Type B pancreatic cell (in vitro differentiated cells): ENCODE measurements at places on chromosomes 1 and 21. TPM values are rescaled to one million over a fixed set of nuclear protein-coding genes. Genes with fewer than 3 reads are reported as not detected.

DNA sequence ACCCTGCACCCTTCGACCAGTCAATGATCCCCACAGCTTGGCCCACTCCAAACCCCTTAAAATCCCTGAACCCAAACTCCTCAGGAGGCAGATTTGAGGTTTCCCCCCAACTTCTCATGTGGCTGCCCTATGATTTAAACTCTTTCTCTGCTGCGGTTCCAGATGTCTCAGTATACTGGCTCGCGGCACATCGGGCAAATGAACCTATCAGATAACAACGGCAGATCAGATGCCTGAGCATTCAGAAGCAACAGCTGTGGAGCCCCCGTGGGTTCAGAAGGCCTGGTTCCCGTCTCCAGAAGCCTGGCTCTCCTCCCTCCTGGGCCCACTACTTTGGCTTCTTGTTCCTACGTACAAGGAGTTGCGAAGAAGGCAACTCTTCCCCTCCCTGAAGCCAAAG lies 43.3 kb upstream of the H6PD start:
- H3K27ac ChIP-seq, result no peak overlapping the region
- peaks cover 8% of the 10 kb centered on the region for H3K27me3 ChIP-seq
- H3K4me3 ChIP-seq, result no peak overlapping the region
- DNase-seq, result no peak
- peaks cover 6% of the 10 kb centered on the region for H3K36me3 ChIP-seq
- H3K4me1 ChIP-seq, result peaks cover 6% of the 10 kb centered on the region

GRCh38 chr1:180928331-180929230 lies 15.9 kb downstream of the KIAA1614 start:
- H3K36me3 ChIP-seq, result peaks cover 4% of the 10 kb centered on the region
- no peak overlapping the region for H3K27ac ChIP-seq
- DNase-seq, result no peak

DNA sequence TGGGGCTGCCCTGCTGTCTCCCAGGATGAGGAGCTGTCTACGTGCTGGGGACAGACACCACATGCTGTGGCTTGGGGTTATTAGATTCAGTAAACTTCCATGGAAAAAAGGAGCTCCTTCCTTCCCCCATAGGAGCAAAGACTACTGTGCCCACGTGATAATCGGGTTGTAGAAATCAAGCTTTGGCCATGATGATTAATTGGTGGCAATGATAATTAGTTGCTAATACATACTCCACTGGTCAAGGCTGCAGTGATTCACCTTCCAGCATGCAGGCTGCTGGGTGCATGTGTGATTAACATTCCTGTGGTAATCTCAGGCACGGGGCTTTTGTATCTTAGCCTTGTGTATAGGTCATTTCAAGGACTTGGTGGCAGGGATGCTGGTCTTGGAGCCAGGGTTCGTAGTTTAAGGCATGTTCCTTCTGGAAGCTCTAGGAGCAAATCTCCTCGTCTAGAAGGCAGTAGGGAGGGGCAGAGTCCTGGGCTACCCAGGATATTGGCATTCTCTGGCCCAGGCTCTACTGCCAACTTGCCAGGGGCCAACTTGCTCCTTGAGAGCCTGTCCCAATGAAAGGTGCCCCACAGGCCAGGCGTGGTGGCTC lies 41.4 kb downstream of the TMCO4 start:
- H3K4me1 ChIP-seq, result no peaks in the 10 kb centered on the region
- H3K36me3 ChIP-seq, result no peaks in the 10 kb centered on the region
- H3K27me3 ChIP-seq, result peaks cover 2% of the 10 kb centered on the region
- H3K27ac ChIP-seq, result no peak overlapping the region

DNA sequence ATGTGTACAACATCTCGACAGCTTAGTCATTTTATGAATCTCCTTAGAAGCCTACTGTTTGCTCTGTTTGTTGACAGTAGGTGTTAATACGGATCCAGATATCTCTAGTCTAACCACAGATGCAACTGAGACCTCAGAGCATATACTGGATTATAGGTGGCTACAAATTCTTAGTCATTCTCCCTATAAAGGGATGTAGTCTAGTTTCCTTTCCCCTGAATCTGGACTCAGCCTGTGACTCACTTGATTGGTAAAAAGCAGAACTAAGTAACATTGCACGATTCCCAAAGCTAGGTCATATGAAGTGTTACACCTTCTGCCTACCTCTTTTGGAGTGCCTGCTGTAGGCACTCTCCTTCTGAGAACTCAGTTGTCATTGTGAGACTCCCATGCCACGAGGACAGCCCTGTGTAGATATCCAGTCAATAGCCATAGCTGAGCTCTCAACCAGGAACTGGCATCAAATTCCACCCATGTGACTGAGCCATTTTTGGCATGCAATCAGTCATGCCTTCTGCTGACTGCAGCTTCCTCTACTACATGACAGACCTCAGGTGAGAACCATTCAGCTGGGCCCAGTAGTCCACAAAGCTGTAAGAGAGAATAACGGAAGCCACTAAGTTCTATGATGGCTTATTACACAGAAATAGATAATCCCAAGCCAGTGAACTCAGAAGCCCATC lies 135.9 kb upstream of the CHRM3 start:
- peaks cover 3% of the 10 kb centered on the region for H3K27me3 ChIP-seq
- H3K4me3 ChIP-seq, result no peak overlapping the region
- no peak overlapping the region for H3K27ac ChIP-seq

- no peak overlapping the region for H3K27ac ChIP-seq
- no peak overlapping the region for H3K4me3 ChIP-seq
- H3K4me1 ChIP-seq, result peaks cover 4% of the 10 kb centered on the region
- no peak for DNase-seq
- no peaks in the 10 kb centered on the region for H3K27me3 ChIP-seq
- no peaks in the 10 kb centered on the region for H3K36me3 ChIP-seq
Measured at GRCh38 chr1:54081306-54082270, 28.2 kb downstream of the TCEANC2 start.

GRCh38 chr1:157198619-157199420 lies 60.6 kb upstream of the ETV3 start:
- H3K36me3 ChIP-seq, result no peaks in the 10 kb centered on the region
- H3K4me3 ChIP-seq, result peak overlapping the region; percentile 37
- H3K27me3 ChIP-seq, result no peaks in the 10 kb centered on the region
- peaks cover 7% of the 10 kb centered on the region for H3K4me1 ChIP-seq

DNA sequence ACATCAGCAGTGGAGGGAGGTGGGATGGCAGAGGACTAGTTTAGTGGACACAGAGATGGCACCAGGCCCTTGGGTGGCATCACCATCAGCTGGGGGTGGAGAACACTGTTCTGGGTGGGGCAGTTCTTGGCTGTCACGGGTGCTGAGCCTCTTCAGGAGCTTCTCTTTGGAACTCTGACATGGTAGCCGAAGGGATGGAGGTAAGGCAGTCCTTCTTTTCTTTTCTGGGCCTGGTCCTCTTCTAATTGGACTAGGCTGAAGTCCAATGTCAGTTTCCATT lies 8.3 kb upstream of the MEF2D start:
- H3K4me1 ChIP-seq, result peaks cover 19% of the 10 kb centered on the region
- H3K27me3 ChIP-seq, result peaks cover 22% of the 10 kb centered on the region
- H3K4me3 ChIP-seq, result no peak overlapping the region
- H3K27ac ChIP-seq, result no peak overlapping the region
- no peak for DNase-seq

- DNase-seq, result no peak
- peaks cover 27% of the 10 kb centered on the region for H3K27me3 ChIP-seq
- H3K36me3 ChIP-seq, result peaks cover 7% of the 10 kb centered on the region
- H3K4me1 ChIP-seq, result peaks cover 36% of the 10 kb centered on the region
- no peak overlapping the region for H3K27ac ChIP-seq
Measured at GRCh38 chr1:236059011-236059410, 5.9 kb downstream of the NID1 start.

- H3K4me1 ChIP-seq, result peaks cover 10% of the 10 kb centered on the region
- no peak for DNase-seq
- H3K4me3 ChIP-seq, result peak overlapping the region; percentile 86
- H3K27me3 ChIP-seq, result peaks cover 92% of the 10 kb centered on the region
- no peak overlapping the region for H3K27ac ChIP-seq
- H3K36me3 ChIP-seq, result no peaks in the 10 kb centered on the region
Measured at GRCh38 chr1:181482001-181482430, 1.3 kb upstream of the CACNA1E start.

- H3K36me3 ChIP-seq, result no peaks in the 10 kb centered on the region
- DNase-seq, result no peak
- H3K4me3 ChIP-seq, result no peak overlapping the region
- H3K27me3 ChIP-seq, result peaks cover 84% of the 10 kb centered on the region
- H3K27ac ChIP-seq, result no peak overlapping the region
Measured at GRCh38 chr1:13517193-13517812, 3.5 kb upstream of the LRRC38 start.

DNA sequence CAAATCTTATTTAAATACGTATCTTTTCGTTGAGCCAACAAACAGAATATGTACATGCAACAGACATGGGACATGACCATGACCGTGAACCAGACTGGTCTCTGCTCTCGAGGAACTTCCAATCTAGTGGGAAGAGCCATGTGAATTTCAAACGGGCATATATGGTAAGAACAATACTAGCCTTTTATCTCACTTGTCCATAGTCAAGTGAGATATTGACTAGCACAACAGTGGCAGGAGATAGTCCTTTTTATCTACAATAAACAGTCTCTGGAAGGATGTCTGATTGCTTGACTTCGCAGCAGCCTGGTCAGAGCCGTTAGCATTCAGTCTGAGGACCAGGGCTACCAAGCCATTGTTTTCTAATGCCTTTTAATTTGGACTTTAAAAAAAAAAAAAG lies 12.6 kb upstream of the PLA2G2C start:
- H3K27ac ChIP-seq, result no peak overlapping the region
- no peak overlapping the region for H3K4me3 ChIP-seq
- peaks cover 23% of the 10 kb centered on the region for H3K27me3 ChIP-seq
- no peak for DNase-seq

The IER5 gene
- total RNA-seq, result 16.6 and 27.7 TPM in 2 replicates

The IL10 gene
- not detected in 2 replicates for total RNA-seq

The ARHGEF10L gene
- total RNA-seq, result 36.0 and 48.0 TPM in 2 replicates

The PRDM16 gene
- total RNA-seq, result 10.3 and 23.6 TPM in 2 replicates
